ENCODE measurements at places on chromosomes 13 and 19. TPM values are rescaled to one million over a fixed set of nuclear protein-coding genes. Genes with fewer than 3 reads are reported as not detected.

DNA sequence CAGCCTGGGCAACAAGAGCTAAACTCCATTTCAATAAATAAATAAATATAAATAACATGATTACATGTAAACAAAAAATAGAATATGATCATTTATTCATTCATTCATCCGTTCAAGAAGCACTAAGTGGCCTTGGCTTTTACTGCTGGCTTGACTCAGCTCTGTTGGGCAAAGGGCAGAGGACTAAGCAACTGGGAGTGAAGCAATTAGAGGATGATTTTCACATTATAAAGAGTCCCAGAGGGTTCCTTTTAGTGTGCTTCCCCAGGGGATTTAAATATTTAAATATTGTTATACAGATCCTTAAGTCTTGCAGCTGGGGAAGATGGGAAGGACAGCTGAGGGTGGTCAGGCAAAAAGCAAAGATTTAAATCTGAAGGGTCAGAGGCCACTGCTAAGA lies 34.9 kb upstream of the FLT1 start:
- no peak for DNase-seq

Gene ZNF723
- not detected for total RNA-seq

Gene NANOS3
- total RNA-seq, result not detected

Gene MZT1
- total RNA-seq, result 24.8 TPM

Gene FGF14
- total RNA-seq, result not detected

GRCh38 chr13:94992036-94992960 lies 280.0 kb upstream of the SOX21 start:
- no peak for DNase-seq

- DNase-seq, result no peak
These were observed 28.4 kb upstream of the ZNF681 start for GRCh38 chr19:23787106-23787505.

DNA sequence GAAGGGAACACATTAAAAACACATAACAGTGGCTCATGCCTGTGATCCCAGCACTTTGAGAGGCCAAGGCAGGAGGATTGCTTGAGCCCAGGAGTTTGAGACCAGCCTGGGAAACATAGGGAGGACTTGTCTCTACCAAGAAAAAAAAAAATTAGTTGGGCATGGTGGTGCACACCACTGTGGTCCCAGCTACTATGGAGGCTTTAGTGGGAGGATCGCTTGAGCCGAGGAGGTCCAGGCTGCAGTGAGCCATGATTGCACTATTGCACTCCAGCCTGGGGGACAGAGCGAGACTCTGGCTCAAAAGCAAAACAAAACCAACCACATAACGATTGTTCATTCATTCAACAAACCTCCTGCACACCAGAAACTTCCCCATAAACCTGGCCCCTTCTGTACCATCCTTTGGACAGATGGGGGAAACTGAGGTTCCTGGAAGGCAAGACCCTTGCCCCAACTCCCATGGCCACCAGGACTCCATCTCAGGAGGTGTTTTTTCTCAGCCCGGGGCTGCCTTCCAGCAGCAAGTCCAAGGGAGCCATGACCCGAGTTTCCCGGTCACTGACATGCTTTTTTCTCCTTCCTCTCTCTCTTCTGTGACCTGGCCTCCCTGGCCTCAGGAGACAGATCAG lies 4.3 kb downstream of the FOSB start:
- no peak for DNase-seq

GRCh38 chr13:25802579-25802978 lies 249.2 kb downstream of the SHISA2 start:
- DNase-seq, result no peak

DNA sequence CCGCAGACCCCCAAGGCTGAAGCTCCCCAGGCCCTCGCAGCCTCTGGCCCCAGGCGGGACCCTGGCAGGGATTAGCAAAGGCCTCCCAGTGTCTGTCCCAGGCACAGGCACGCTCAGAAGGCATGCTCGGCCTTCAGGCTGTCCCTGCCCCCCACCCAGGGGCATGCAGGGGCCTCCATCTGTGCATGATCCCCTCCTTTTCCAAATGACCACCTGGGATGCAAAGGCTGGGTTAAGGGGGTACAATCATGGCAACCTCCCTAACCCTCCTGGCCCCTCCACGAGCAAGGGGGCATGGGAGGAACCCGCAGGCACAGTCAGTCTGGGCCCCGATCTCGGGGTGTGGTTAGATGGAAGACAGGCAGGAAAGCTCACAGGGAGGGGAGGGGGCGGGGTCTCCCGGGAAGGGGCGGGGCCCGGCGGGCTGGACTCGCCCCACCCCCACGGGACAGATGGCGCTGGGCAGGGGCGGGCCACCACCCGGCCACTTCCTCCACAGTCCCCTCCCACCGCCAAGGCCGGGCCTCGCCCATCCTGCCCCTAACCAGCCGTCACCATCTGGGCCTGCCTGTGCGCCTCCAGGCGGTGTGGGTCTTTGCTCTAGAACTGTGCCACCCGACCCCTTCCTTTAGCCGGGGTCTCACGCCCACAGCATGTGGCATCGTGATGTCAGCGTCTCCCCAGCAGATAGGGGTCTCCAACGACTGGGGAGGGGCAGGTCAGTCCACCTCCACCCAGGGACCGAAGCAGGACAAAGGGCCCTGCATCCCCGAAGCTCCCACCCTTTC lies 7.0 kb upstream of the REXO1 start:
- DNase-seq, result peak; percentile 92

GRCh38 chr19:6215701-6216235 lies 64.0 kb downstream of the MLLT1 start:
- no peak for DNase-seq

DNA sequence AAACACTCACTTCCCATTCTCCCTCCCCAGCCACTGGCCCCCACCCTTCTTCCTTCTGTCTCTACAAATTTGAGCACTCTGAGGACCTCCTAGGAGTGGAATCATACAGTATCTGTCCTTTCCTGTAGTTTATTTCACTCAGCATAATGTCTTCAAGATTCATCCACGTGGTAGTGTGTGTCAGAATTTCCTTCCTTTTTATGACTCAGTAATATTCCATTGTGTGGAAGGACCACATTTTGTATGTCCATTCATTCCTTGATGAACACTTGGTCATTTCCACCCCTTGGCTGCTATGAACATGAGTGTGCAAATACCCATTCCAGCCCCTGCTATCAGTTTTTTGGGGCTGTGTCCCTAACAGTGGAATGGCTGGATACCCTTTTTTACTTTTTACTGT lies 9.8 kb downstream of the KLF2 start:
- DNase-seq, result no peak

GRCh38 chr13:113607056-113607888 lies 22.7 kb downstream of the TFDP1 start:
- DNase-seq, result peak; percentile 87

Gene KASH5
- 0.56 TPM for total RNA-seq

Gene C19orf67
- not detected for total RNA-seq

GRCh38 chr13:42041011-42041683 lies 7.3 kb upstream of the DGKH start:
- DNase-seq, result no peak

GRCh38 chr19:40200341-40201099 lies 9.3 kb downstream of the MAP3K10 start:
- DNase-seq, result no peak

DNA sequence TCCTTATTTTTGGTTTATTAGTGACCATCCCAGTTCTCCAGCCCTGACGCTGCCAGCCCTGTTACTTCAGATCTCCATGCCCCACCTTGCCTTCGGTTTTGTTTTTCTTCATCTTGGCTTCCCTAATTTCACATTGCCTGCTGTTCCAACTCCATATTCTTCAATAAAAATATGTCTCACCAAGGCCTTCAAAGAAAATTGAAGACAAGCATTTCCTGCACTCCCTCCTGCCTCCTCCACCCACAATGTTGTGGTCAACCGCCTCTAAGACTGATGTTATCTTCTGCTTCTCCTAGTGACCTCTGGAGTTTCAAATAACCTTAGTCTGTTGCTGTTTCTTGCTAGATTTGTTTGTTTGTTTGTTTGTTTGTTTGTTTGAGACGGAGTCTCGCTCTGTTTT lies 14.6 kb downstream of the PLD3 start:
- no peak for DNase-seq

GRCh38 chr19:50557009-50557613 lies 11.1 kb downstream of the LRRC4B start:
- DNase-seq, result no peak
